ENCODE measurements at places on chromosomes 3 and 15.
A peak's percentile ranks its signal among the peaks of the same experiment; 100 is the strongest.

- DNase-seq: no peak
Measured at GRCh38 chr15:56667517-56667916, 65.8 kb downstream of the ZNF280D start.

- no peak for DNase-seq
Measured at GRCh38 chr3:50450209-50450921, 53.1 kb downstream of the CACNA2D2 start.

- no peak for DNase-seq
Measured at GRCh38 chr3:160065282-160065681, 76.6 kb downstream of the IL12A start.

- DNase-seq: no peak
Measured at GRCh38 chr3:1406250-1406649, 313.4 kb downstream of the CNTN6 start.

- peak; percentile 20 for DNase-seq
Measured at GRCh38 chr15:35206060-35206675, 121.1 kb upstream of the NANOGP8 start.

- no peak for DNase-seq
Measured at GRCh38 chr3:182220013-182220412, 508.3 kb downstream of the SOX2 start.

DNA sequence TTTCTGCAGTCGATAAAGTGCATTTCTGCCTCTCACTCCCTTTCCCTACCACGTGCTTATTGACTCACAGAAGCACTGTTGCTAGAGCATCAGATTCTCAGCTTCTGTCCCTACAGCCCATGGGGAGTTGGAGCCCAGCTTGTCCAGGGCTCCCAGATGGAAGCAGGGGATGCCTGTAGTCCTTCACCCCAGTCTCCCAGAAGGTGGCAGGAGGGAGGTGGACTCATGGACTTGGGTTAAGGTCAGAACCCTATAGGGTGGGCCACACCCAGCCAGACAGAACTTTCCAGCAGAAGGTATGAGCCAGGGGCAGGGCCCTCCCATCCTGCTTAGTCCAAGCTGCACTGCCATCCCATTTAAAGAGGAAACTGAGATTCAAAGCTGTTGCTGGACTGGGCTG lies 33.1 kb upstream of the SEMA3F start:
- no peak for DNase-seq

GRCh38 chr15:26722621-26723160 lies 50.2 kb downstream of the GABRB3 start:
- DNase-seq: no peak

GRCh38 chr15:68249058-68249713 lies 19.7 kb upstream of the CLN6 start:
- no peak for DNase-seq

GRCh38 chr3:67516496-67516895 lies 137.9 kb downstream of the SUCLG2 start:
- DNase-seq: no peak

- DNase-seq: no peak
Measured at GRCh38 chr15:77416954-77417353, 3.0 kb downstream of the PEAK1 start.

DNA sequence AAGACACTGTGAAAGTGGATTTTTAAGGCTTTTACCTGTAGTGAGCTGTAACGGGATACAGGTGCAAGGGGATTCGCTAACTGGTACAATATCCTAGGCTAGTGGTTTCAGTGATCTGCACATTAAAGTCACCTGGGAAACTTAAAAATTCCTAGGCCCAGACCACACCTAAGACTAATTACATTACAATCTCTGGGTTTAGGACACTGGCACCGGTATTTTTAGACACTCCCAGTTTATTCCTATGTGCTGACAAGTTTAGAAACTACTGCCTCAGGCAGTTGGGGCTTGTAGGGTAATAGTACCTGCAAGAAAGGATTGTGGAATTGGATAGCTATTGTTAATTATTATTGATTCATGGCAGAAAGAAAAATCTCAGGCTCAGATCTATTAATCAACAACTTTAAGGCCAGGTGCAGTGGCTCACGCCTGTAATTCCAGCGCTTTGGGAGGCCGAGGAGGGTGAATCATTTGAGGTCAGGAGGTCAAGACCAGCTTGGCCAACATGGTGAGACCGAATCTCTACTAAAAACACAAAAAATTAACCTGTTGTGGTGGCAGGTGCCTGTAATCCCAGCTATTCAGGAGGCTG lies 50.4 kb upstream of the CASR start:
- DNase-seq: no peak

DNA sequence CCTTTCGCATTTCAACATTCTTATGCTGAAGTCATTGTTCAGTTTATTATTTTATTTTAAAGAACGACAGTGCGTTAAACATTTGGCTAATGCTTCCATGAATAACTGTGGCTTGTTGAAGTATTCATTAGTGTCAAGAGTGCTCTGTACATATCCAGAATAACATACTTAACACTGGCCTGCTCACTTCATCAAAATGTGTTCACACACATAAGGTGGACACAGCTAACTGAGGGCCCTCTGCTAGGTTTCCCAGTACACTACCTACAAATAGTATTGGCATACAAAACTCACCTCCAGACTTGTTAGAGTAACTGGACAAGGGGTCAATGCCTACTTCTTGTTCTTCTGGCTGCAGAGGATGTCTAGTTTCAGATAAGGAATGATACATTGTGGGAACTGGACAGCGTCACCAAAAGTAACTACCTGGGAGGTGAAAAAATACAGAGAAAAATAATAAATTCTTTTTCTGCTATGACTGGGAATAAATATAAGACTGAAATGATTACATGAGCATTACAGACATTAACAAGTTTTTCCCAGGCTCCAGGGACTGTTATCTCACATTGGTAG lies 234.2 kb downstream of the TBC1D5 start:
- no peak for DNase-seq

DNA sequence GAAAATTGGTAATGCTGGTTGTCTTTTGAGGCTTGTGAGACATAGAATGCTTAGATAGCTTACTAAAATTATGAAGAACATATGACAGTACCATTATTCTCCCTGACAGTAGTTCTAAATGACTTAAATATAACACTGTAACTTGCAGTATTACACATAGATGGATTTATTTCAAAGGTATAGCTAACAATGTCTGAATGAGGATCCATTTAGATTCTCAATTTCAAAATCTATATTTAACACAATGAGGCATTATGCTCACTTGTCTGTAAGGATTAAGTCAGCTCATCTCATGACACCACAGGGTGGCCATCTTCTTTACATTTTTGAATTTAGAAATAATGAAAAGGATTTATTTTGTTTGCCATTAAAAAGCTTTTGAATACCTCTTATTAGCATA lies 108.4 kb downstream of the CCNL1 start:
- DNase-seq: no peak

DNA sequence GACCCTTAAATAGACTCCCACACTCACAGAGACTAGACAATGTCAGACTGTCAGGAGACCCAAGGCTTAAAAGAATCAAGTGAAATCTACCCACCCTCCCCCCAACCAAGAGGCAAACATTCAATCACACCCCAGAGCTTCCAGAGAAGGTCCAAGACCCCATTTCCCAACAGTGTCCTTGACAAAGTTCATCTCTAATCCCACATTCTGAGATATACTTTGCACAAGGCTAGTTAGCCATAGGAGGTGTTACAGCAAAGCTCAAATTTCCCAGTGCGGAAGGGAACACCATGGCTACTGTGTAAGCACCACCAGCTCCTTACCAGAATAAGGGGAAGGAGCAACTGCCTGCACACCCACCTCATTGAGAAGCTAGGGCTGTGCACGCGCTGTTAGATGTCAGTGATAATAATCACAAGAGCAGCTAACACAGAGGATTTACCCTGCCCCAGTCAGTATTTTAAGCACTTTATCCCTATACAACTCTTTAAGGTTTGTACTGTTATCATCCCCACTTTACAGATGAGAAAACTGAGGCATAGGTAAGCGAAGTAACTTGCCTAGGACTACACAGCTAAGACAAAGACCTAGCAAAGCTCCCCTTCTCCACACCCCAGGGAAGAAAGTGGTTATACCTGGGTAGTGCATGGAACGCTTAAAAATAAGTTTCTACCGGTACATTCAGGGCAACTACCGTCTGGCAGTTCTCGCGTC lies 17.3 kb downstream of the SPATA12 start:
- DNase-seq: no peak

Measured in GM13977 (cell line).